ENCODE measurements at places on chromosomes 13 and 19.

- DNase-seq, result no peak
These were observed 161.7 kb downstream of the KLF12 start for GRCh38 chr13:73972545-73972944.

DNA sequence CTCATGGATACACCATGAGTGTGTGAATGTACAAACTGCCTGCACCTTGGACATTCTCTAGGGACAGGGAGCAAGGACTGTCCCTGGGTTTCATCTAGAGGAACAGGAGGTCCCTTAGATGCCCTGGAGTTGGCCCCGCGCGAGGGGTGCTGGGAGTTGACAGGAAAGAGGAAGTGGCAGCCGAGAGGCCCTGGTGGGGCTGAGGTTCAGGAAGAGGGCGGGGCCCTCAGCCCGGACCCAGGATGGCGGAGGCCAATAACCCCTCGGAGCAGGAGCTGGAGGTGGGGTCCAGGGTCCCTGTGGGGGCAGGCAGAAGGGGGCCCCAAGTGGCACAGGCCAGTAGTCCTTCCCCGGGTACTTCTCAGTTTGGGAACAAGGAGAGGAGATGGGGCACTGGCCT lies 6.9 kb downstream of the PKN1 start:
- peak; percentile 92 for DNase-seq

DNA sequence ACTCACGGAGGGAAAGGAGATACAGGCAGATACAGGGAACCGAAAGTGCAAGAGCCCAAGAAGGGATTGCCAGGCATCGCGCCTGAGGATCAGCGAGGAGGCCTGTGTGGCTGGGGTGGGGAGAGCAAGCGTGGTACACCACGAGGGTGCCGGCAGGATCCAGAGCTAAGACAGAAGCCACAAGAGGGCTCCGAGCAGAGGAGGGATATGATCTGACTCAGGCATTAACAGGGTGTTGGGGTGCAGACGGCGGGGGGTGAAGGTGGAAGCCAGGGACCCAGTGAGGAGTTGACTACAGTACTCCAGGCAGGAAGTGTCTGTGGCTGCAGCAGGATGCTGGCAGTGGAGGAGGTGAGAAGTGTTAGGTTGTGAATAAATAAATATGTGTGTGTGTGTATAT lies 5.4 kb upstream of the PPP1R37 start:
- DNase-seq, result peak; percentile 74

- no peak for DNase-seq
These were observed 9.0 kb downstream of the STARD13 start for GRCh38 chr13:33276570-33276969.

GRCh38 chr19:33806434-33806881 lies 9.8 kb downstream of the KCTD15 start:
- DNase-seq, result no peak

- DNase-seq, result no peak
These were observed 289.2 kb downstream of the ATP8A2 start for GRCh38 chr13:25660996-25661395.

- DNase-seq, result peak; percentile 78
These were observed 2.8 kb downstream of the RASA3 start for GRCh38 chr13:114129649-114130062.

DNA sequence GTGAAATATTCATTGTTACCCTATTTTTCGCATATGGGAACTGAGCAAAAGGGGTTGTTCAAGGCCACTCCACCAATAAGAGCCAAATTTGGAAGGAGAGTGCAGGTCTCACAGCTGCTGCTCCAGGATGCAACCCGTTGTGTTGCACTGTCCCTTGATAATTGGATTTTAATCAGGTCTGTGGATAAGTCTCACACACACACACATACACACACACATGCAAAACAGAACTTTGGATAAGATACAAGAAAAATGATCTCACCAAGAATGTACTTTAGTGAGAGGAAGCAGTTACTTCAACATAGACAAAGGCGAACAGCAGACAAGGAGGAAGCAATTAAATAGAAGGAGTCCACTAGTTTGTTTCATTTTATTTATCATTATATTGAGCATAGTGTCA lies 127.3 kb upstream of the EDNRB start:
- no peak for DNase-seq

All from activated effector memory CD4-positive, alpha-beta T cell treated with anti-CD3 and anti-CD28 coated beads, Interleukin-2, amount 50 U/mL, for 16 hours (primary cell).